ENCODE measurements at places on chromosomes 1 and 21.

DNA sequence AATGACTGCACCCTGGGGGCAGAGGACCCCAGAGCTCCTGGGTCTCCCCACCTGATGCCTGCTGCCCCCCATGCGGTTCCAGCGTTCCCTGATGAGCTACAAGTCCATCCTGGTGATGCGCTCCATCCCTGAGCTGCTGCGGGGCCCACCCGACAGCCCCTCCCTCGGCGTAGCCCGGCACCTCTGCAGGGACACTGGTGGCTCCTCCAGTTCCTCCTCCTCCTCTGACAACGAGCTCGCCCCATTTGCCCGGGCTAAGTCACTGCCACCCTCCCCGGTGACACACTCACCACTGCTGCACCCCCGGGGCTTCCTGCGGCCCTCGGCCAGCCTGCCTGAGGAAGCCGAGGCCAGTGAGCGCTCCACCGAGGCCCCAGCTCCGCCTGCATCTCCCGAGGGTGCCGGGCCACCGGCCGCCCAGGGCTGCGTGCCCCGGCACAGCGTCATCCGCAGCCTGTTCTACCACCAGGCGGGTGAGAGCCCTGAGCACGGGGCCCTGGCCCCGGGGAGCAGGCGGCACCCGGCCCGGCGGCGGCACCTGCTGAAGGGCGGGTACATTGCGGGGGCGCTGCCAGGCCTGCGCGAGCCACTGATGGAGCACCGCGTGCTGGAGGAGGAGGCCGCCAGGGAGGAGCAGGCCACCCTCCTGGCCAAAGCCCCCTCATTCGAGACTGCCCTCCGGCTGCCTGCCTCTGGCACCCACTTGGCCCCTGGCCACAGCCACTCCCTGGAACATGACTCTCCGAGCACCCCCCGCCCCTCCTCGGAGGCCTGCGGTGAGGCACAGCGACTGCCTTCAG is 35.5 kb downstream of the TRIM11 start:
- no peak for DNase-seq

DNA sequence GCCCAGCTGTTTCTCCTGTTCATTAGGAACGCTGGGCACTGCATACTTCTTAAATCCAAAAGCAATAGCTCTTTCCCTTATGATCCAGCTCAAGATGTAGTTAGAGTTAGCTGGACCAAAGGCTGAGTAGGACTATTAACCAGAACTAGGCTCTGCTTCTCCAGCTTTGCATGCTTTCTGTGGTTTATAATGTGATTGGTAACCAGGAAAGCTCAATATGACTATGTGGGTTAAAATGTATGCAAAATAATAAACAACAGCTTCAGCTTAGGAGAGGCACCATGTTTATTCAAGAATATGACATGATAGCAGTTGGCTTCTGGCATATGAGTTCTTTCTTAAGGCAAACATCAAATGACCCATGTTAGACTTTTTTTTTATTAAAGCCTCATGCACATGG is 73.8 kb downstream of the LYPLAL1 start:
- DNase-seq, result no peak

DNA sequence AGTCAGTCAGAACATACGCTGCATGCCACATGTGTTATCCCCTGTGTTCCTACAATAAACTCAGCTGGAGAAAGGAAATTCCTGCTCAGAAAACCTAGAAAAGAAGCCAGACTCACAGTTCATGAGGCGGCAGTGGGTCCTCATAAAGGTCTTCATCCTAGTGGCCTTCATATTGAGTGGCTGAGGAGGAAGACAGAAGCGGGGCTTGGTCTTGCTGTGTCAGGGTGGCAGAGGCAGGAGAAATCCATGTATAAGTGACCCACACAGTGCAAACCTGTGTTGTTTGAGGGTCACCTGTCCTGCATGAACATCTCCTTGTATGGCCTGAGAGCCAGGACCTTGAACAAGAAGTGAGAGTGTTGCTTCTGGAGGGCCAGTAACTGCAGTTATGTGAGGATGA is 4.0 kb upstream of the WNT3A start:
- DNase-seq, result no peak

GRCh38 chr21:38490411-38491020 is 7.8 kb downstream of the ERG start:
- DNase-seq, result no peak

- DNase-seq, result no peak
These were observed 30.0 kb upstream of the SSX2IP start for GRCh38 chr1:84720221-84720780.

DNA sequence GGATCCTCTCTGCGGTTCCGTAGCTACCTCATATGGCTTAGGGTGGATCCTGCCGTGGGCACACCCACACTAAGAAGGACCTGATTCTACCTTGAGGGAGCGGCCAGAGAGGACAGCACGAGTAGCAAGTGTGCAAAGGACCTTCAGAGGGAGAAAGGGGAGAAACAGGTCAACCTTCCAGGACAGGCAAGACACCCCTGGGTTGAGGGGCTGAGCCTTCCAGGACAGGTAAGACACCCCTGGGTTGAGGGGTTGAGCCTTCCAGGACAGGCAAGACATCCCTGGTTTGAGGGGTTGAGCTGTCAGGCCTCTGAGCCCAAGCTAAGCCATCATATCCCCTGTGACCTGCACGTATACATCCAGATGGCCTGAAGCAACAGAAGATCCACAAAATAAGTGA is 23.1 kb upstream of the PDPN start:
- no peak for DNase-seq

DNA sequence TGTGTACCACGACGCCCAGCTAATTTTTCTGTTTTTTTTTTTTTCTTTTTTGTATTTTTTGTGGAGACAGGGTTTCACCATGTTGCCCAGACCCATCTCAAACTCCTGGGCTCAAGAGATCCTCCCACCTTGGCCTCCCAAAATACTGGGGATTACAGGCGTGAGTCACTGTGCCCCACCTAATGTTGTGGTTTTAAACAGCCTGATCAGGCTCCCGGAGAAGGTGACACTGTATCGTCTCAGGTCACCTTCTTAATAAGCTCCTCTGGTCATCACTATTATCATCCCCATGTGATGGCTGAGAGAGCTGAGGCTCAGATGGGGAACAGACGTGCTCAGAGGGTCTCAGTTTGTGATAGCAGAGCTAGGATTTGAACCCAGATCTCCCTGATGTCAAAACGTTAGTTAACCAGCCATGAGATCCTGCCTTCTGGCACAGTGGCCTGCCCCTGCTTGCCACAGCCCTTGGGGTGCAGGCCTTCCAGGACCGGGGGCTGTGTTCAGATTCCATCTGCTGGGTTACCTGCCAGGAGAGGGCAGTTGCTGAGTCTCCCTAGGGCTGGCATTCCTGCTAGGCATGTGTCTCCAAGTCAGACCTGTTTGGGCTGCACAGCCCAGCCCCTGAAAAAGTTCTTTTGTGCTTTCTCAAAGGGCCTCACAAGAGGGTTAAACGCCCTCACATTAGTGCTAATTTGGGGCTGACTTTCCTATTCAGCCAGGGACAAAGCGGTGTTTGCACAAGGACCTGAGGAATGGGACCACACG is 32.7 kb upstream of the GRHL3 start:
- no peak for DNase-seq

GRCh38 chr1:213325482-213325881 is 274.4 kb downstream of the RPS6KC1 start:
- no peak for DNase-seq

DNA sequence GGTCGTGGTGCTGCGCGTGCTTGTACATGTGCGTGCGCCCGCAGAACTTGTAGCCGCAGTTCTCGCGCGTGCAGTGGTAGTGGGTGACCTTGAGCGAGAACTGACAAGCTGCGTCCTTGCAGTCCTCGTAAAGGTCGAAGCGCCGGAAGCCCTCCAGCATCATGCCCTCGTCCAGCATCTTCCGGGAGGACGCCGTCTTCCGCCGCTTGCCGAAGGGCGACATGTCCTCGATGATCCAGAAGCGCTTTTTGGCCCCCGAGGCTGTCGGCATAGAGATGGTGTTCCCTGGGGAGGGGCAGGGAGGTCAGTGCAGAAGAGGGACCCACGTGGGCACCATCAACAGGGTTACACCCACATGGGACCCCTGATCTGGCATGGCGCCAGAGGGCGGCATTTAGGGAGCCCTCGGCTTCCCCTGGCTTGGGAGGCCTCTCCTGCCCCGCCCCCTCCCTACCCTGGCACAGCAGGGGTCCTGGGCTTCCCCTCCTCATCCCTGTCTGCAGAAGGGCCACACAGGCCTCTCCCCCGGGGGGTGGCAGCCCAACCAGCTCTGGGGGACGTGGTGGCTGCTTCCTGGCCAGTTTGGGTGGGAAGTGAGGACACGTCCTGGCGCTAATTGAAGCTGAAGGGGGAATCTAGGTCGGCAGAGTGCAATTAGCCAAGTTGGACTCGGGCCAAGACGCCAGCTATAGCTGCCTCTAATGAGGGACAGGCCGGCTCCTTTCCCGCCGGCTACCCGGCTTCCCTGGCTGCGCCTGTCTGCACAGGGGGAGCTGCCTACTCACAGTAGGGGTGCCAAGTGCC is 156.5 kb downstream of the CASZ1 start:
- no peak for DNase-seq

DNA sequence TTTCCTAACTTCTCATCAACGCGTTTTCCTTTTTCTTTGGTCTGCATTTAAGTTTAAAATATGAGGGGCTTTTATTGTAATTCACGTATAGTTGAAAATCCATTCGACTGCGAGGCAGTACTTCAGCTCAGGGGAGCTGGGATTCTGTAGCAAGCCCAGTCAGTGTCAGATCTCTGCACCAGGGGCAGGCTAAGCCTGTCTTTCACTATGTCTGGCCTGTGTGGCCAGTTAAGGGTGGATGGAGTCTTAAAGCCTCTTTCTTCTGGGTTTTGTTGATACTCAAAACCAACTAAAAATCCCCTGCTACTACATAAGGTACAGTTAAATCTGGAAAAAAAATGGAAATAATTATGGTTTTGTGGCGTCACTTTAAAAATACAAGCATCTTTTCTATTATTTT is 124.7 kb downstream of the TYW3 start:
- DNase-seq, result no peak

DNA sequence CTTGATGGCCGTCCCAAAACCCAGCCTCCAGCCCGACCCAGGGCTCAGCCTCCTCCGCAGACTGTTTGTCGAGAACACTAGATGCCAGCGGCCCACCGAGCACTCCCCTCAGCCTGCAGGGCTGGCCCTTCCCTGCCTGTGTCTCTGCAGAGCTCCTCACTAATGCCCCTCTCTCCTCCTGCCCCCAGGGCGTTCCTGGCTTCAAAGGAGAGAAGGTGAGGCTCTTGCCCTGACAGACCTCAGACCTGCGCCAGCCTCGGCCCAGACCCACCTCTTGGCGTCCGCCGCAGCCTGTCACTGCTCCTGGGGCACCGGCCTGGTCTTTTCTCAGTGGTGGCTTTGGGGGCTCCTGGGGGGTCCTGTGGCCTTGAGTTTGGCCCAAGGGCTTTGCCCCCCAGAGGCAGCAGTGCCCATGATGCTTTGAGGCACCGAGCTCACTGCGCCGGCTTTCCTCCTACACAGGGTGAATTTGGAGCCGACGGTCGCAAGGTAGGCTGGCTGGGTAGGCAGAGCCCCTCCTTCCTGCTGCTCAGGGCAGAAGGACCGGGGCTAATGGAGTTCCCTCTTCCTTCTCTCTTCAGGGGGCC is 18.4 kb downstream of the COL6A2 start:
- DNase-seq, result no peak

DNA sequence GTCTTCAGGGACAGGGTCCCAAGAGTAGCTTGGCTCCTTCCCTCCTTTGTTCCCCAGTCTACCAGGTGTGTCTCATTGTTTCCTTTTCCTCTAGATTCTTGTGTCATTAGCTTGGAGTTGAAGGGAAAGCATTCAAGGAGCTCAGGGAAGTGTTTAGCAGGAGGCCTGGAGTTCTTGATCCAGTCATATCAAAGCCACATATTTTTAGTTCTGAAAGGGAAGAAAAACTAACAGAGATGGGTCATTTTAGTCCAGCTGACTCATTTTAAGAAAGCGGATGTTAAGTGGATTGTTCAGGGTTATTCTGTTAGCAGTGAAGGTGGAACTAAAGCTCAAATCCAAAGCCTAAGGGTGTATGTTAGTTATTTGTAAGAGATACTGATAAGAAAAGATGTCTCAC is 721 bp downstream of the C1orf54 start:
- DNase-seq, result no peak

DNA sequence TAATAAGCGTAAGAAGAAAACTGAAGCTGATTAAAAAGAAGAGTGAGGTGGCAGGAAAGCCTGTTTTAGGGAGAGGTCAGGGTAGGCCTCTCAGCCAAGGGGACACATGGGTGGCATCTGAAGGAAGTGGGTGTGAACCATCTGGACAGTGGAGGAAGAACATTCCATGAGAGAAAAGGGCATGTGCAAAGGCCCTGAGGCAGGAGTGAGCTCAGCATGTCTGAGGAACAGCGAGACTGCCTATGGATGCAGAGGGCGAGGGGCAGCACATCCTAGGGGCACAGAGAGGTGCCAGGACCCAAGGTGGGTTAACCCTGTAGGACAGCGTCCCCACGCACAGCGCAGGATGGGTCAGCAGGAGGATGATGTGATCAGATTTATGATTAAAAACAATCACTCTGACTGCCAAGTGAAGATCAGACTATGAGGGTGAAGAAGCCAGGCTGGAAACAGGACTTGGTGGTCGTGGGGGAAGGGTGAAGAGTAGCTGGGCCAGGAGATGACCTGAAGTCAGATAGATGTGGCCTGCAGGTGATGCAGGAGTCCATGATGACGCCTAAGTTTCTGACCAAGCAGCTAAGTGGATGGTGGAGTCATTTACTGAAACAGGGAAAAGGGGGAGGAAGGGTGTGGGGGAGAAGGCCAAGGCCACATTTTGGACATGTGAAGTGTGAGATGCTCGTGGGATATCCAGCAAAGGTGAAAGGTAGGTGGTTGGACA is 37.9 kb downstream of the PABPC4 start:
- no peak for DNase-seq

GRCh38 chr21:41767606-41768436 is 969 bp upstream of the RIPK4 start:
- no peak for DNase-seq

DNA sequence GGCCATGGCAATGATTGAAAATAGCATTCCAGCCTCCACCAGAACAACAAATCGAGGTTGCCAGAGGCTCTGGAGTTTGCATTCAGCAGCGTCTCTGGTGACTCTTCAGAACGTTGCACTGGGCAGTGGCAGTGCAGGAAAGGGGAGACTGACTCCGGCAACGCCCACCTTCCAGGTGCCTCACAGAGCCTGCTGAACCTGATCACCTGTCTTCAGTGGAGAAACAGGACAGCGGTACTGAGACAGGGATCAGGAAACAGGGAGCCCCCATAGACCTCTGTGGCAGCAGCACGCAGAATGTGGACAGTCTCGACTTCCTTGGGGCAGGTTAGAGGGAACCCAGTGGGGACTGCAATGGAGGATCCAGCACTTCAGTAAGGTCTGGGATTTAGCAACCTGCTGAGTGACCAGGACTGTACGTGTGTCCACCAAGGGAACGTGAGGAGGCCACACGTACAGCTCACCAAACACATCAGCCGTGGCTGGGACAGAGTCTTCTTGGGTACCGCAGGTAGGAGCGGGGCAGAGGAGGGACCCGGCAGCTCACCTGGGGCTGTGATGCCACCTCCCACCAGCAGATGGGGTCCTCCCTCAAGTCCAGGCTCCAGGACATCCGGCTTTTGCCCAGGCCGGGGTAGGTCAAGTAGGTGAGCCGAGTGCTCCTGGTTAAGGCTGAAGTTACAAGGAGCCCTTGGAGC is 128.6 kb downstream of the PRDM2 start:
- DNase-seq, result no peak

Data from stimulated activated CD8-positive, alpha-beta memory T cell treated with anti-CD3 and anti-CD28 coated beads, Interleukin-2, amount 100 ng/mL, for 48 hours (primary cell).